HuH-7 (cell line): ENCODE measurements at places on chromosomes 3 and 15.

GRCh38 chr3:23889950-23890349, 26.8 kb downstream of the NKIRAS1 start:
- no peak for DNase-seq

GRCh38 chr3:115384381-115384780, 237.3 kb upstream of the ZBTB20 start:
- DNase-seq = no peak

- no peak for DNase-seq
Measured at GRCh38 chr3:133329626-133330025, 70.2 kb upstream of the BFSP2 start.

DNA sequence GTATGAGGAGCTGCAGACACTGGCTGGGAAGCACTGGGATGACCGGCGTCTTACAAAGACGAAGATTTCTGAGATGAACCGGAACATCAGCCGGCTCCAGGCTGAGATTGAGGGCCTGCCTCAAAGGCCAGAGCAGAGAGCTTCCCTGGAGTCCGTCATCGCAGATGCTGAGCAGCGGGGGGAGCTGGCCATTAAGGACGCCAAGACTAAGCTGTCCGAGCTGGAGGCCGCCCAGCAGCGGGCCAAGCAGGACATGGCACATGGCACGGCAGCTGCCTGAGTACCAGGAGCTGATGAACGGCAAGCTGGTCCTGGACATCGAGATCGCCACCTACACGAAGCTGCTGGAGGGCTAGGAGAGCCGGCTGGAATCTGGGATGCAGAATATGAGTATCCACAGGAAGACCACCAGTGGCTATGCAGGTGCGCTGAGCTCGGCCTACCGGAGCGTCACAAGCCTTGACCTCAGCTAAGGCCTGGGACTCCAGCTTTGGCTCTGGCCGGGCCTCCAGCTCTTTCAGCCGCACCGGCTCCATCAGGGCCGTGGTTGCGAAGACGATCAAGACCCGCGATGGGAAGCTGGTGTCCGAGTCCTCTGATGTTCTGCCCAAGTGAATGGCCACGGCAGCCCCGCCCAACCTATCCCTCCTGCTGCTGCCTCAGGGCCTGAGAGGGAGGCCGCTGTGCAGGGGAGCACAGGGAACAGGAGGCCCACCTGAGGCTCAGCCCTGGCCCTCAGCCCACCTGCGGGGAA, 9.2 kb upstream of the SHC4 start:
- no peak for DNase-seq

DNA sequence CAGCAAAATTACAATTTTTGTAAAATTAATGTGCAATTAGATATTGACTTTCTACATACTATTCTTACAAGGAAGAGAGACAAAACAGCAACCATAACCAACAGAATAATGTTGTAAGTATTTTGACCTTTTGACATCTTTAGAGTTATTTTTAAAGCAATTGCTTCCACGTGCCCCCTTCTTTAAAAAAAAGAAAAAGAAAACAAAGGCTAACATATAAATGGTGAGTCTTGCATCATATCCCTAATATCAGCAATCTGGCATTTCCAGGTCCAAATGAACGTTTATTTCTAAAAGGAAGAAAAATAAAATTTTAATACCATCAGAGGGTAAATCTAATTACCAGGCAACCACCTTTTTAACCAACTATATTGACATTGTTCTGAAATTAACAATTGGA, 19.3 kb upstream of the STRIT1 start:
- DNase-seq = no peak

DNA sequence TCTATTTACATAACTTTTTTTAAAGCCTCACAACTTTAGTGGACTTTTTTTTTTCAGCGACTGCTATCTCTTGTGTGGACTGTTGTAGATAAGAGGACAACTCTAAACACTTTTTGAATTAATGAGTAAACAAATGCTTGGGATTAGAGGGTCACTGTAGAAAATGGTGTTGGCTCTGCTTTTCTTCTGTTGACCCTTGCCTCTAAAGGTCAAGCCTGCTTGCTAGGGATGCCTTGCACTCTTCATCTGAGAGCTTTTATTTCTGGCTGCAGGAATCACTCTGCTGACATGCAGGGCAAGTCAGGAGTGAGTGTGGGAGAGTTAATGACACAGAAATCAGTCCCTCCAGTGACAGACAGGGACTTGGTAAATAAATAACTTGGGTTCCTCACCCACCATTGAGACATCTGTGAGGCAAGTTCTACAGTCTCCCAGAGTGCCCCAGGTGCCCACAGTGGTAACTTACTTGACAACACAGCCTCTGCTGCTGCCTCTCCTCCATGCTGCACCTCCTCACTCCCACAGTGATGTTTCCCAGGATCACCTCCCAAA, 390.1 kb downstream of the IL20RB start:
- no peak for DNase-seq

DNA sequence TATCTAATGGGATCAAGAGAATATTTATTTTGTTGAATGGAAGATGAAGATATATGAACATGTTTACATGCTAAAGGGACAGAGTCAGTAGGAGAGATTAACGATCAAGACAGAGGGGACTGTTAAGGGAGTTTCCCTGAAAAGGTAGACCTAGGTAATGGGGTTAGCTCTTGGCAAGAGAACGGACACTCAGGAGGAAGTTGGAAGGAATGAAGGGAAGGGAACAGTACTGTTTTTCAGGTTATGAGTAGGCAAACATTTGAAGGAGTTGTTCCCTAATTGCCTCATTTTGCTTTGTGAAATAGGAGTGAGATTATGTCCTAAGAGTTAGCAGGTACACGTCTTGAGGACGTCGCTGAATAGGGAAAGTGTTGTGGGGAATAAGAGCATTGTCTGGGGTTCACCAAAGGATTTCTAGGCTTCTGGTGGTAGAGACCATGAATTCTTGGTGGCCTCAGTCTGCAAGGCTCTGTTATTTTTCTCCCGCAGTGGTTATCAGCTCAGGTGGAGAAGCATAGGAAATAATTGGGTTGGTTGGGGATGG, 41.3 kb downstream of the PDE8A start:
- no peak for DNase-seq
